ENCODE measurements at places on chromosomes 7 and 10.

GRCh38 chr10:16559236-16559773, 37.6 kb upstream of the C1QL3 start:
- DNase-seq = no peak

GRCh38 chr10:71939861-71940474, 24.2 kb upstream of the CHST3 start:
- no peak for DNase-seq

DNA sequence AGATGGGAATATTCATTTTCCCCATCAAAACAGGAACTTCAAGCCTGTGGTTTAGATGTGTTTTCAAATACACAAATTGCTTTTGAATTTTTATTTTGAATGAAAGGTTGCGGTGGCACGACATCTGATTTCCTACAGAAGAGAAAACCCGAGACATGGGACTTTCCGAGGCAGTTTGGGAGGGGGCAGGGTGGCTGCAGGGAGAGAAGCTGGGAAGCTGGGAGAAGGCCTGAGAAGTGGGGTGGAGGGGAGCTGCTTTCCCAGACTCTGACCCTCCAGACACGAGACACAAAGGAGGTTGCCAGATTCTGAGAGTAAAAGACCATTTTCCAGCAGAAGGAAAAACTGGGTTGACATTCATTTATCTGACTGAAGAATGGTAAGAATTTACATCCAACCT, 19.6 kb downstream of the TMEM176A start:
- no peak for DNase-seq

DNA sequence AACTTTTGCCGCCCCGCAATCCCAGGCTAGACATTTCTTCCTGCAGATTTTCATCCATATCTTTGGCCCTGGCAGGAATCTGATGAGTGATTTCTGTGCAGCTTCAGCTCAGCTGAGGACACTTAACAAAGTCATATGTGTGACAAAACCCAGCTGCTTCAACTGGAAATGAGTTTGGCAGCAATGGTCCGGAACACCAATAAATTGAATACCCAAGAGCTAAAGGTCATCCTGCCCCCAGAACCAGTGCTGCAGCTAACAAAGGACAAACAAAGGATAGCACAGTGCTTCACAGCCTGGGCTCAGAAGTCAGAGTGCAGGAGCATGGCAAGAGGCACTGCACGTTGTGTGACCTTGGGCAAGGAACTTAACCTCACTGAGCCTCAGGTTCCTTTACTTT, 40.0 kb upstream of the TRIL start:
- DNase-seq = no peak

DNA sequence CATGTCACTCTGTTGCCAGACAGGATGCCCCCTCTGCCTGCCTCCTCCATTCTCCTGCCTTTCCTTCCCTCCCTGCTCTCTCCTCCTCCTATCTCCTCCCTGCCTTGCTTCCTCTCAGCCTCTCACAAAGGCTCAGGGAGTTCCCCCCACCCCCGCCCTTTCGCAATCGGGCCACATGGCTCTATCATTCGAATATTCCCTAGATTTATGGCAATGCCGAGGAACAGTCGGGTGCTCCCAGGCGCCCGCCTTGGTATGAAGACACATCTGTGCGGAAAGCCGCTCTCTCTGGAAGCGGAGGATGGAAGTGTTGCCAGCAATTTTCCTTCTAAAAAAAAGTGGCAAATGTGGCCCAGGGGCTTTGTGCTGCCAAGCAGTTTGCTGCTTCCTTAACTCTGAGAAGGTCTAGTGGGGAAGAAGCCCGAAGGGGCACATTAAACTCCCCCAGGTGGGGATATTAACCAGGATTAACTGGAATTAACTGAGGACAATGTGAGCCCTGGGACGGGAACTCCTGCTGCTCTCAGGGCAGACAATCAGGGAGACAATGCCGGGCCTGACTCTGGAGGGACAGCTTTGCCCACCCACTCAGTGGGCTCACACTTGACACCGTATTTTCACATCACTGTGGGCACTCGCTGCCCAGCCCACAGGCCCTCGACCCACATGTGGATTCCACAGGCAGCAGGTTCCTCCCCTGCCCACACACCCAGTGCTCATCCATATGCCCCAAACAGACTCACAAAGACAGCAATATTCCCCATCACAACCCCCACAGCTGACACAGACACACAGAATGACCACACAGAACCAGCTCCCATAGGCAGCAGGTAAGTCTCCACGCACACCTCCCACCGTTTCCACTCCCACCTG, 88.4 kb upstream of the SMNDC1 start:
- DNase-seq = no peak

GRCh38 chr10:35626971-35627507, 15.1 kb downstream of the FZD8 start:
- DNase-seq = no peak

GRCh38 chr10:112887968-112888367, 62.1 kb upstream of the TCF7L2 start:
- DNase-seq = no peak

GRCh38 chr7:124643311-124643811, 122.2 kb downstream of the GPR37 start:
- peak; percentile 85 for DNase-seq

GRCh38 chr7:141072548-141073172, 1.2 kb upstream of the TMEM178B start:
- peak; percentile 48 for DNase-seq

DNA sequence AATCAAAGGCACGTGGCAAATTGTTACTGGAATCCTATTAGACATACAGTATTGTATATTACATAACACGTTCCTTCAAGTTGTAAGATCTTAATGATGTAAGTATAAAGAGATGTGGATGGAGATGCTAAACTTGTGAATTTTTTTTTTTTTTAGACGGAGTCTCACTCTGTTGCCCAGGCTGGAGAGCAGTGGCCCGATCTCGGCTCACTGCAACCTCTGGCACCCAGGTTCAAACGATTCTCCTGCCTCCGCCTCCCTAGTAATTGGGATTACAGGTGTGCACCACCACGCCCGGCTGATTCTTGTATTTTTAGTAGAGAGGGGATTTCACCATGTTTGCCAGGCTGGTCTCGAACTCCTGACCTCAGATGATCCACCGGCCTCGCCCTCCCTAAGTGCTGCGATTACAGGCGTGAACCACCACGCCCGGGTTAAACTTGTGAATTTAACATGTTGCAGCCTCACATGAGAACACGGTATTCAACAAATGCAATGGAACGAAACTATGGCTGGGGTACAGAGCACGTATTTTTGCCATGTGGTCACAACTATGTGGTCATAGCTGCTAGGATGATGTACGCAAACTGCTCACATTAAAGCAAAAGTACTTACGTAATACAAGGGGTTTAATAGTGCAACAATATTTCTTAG, 818 bp upstream of the SUPV3L1 start:
- peak; percentile 21 for DNase-seq

DNA sequence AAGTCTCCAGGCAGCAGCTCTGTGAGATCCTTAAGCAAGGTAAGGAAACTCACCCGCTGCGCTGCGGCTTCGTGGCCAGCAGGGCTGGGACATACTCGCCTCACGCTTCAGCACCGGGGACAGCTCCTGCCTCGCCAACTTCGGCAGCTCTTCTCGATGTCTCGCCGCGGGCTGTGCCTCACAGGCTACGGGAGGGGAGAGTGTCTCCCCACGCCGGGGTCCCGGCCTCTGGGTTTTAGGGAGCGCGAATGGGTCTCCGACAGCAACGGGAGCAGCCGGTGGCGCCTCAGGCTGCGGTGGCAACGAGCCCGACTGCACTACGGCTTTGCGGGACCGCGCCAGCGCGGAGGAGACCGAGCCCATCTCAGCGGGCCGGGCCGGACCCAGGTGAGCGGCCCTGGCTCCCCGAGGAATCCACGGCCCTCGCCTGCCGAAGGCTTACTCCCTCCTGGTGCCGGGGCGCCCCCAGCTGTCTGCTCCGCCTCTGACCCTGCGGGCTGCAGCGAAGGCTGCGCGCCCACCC, 62.4 kb downstream of the LSM5 start:
- DNase-seq = peak; percentile 79
